ENCODE measurements at places on chromosomes 12 and 14.

GRCh38 chr14:63673255-63673654 lies 31.6 kb upstream of the WDR89 start:
- no peak for DNase-seq

DNA sequence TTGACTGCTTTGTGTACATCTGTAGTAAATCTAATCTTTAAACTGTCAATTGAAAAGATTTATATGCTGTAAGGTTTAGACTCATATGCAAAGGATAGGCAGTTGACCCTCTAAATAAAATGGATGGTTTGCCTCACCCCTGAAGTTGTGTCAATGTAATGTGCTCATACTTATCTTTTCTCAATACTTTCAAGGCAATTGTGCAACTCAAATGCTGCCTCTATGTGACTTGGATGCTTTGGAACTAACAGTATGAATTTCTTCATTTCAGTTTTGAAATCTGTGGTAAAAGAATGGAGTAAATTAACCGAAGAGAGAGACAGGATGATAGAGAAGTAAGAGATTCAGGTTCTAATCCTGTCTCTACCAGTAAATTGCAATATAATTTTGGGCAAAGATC lies 9.7 kb downstream of the PDE6H start:
- DNase-seq, result no peak

- no peak for DNase-seq
Measured at GRCh38 chr12:6205144-6205539, 4.9 kb downstream of the CD9 start.

GRCh38 chr12:16165506-16165905 lies 112.0 kb downstream of the SLC15A5 start:
- no peak for DNase-seq

DNA sequence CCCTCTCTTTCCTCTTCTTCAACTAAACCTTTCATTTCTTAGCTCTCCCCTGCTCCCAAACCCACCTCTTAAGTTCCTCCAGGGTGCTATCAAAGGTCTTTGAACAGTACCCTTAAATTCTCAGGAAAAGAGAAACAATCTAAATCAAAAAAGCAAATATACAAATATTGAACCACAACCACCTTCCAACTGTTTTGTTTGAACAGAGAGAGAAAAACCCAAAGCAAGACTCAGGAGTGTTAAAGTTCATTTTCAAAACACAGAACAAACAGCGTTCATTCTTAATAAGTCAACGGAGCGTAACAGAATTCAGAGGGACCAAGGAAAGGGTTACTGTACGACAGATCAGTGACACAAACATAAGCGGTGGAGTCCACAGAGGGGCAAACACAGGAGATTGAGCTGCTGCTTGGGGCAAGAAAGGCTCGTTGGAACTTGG lies 73.3 kb downstream of the NDUFA12 start:
- DNase-seq, result no peak

DNA sequence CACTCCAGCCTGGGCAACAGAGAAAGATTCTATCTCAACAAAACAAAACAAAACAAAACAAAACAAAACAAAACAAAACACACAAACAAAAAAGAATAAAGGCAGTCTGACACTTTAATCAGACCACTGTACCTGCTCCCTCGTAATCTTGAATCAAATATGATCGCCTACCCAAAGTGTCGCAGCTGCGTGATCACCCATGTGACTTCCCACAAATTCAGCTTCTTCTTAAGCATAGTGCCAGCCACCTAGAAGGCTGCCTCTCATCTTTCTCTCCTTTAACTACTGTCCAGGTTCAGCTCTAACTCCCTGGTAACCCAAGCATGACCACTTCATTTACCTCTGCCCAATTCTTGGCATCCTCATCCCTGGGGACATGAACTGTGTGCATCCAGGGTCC lies 37.4 kb downstream of the FMNL3 start:
- no peak for DNase-seq

- no peak for DNase-seq
Measured at GRCh38 chr12:132286912-132287311, 42.5 kb downstream of the GALNT9 start.

DNA sequence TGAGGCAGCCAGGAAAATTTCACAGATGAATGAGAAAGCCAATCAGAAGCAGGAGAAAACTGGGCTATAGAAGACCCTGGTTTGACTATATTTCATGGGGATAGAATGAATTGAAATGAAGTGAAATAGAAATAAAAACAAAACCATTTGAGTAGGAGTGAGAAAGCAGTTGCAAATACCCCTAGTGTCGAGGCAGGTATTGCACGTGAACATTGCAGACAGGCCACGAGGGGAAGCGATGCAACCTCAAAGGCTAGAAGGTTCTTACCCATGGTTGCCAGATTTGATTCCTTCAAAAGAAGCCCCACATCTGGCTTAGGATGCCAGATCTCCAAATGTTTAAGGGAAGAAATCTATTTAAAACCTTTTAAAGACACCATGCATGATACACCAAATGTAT lies 648.9 kb downstream of the VRK1 start:
- no peak for DNase-seq

GRCh38 chr14:90628825-90629224 lies 187.4 kb downstream of the TTC7B start:
- no peak for DNase-seq

GRCh38 chr14:28141662-28142061 lies 624.9 kb upstream of the FOXG1 start:
- DNase-seq, result no peak

- no peak for DNase-seq
Measured at GRCh38 chr12:128290938-128291337, 24.0 kb downstream of the TMEM132C start.

DNA sequence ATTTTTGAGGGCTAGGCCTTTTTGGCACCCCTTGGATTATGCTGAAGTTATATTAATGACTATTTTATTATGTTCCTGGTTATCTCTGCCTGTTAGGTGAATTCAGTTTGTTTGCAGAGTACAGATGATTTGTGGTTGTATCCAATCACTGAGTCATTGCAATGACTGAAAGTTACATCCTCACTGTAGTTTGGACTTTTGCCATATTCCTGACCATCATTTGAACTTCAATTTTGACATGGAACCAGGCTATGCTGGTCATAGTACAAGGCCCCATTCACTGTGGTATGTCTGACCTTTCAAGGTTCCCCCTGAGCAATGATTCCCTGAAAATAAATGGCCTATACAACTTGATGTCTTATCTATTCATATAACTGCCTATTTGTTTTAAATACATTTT lies 621.0 kb downstream of the CCER1 start:
- no peak for DNase-seq

DNA sequence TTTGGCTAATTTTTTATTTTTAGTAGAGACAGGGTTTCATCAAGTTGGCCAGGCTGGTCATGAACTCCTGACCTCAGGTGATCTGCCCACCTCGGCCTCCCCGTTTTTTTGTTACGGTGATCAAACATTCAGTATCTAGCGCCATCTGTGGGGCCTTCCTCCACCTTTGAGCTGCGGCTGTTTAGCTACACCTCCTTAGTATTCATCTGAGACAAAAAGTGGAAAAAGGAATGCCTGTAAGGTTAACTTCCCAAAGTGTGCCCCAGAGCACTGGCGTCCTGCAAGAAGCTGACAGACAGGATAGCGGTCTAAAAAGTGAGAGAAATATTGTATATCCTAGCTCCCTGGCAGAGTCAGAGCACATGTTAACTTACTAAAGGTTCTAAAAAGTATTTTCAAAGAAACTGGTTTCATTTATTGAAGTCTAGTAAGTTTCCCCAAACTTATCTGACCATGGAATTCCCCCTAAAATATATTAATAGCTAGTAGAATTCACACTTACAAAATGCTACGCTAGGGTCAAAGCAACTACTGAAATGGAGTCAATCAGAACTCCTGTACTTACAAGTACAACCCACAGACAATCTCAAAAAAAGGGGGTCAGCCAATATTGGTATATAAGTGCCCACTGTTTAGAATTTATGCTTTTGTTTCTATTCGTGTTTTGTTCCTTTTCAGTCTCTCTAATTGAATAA lies 59.1 kb downstream of the DUSP16 start:
- no peak for DNase-seq

DNA sequence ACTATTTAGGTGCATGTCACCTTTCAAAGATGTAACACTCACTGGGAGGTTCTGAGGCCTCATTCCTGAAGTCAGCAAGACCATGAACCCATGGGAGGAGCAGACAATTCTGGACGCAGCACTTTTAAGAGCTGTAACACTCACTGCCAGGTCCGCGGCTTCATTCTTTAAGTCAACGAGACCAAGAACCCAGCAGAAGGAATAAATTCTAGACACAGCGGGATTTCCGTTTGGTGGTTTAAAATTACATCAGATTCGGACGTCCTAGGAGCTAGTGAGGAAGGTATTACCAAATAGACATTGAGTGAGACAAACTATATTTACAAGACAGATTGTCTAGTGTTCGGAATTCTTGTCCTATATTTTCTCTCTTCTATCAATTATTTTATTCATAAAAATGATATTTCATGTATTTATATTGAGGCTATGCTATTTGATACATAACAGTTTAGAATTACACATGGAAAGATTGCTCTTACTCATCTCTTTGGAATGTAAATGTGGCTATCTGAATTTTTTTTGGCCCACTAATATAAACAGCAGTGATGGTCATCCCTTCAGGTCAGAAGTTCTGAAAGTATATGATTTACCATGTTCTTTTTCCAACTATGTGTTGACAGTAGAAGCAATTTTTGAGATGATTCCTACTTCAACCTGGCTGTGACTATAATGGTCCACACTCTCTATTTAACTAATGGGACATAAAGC lies 1973.0 kb upstream of the FLRT2 start:
- no peak for DNase-seq

DNA sequence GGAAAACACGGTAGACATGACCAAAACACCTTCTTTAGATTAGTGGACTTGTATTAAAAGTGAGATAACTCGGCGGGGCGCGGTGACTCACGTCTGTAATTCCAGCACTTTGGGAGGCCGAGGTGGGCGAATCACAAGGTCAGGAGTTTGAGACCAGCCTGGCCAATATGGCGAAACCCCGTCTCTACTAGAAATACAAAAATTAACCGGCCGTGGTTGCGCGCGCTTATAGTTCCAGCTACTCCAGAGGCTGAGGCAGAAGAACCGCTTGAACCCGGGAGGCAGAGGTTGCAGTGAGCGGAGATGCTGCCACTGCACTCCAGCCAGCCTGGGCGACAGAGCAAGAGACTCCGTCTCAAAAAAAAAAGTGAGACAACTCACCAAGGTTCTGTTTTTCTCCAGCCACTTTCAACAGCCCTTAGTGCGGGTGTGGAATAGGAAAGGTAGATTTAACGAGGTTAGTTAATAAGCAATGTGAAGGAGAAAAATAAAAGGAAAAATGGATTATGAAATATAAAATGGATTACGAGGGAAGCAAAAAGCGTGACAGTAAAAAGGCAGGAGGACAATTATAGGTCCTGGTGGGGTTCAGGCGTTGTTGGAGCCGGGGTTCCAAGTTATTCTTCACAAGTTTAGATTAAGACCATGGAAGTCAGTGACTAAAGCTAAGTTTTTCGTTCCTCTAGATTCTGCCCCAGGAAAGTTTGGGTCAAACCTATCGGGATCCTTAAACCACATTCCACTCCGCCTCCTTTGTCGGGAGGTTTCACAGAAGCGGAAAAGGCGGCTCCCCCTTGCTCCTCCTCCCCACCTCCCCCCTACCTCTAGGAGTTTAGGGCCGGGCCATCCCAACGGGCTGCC lies 534 bp downstream of the PPP2R3C start:
- DNase-seq, result no peak

DNA sequence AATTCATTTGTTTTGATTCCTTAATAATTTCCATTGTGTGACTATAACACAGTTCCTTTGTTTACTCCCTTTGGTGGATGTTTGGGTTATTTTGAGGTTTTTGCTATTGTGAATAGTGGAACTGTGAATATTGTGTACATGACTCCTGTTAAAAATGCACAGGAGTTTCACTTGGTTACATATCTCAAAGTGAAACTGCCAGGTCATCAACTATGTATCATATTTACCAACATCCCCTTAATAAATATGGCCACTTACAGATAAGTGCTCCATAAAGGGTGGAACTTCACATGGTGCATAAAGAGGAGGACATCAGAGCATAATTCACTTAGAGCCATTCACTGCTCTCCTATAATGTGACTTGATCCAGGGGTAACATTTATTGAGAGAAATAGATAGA lies 328.9 kb downstream of the SEC23A start:
- DNase-seq, result no peak

- no peak for DNase-seq
Measured at GRCh38 chr14:56216626-56217379, 98.6 kb downstream of the PELI2 start.

DNA sequence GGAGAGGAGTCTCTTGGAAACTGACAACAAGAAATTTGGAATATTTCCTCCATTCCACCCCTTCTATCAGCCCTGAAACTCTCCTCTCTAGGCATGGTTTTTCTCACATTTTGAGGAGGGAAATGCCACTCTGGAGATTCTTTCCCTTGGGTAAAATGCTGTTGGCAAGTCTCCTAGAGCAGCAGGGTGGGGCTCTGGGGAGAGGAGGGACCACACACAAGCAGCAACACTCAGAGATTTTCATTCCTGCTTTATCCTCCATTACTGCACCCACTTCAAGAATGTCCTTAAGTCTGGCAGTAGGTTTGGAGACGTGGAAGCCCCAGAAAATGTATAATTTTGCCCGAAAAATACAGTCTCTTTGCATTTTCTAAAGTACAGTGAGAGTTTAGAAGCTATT lies 130.8 kb upstream of the FLRT2 start:
- DNase-seq, result no peak

DNA sequence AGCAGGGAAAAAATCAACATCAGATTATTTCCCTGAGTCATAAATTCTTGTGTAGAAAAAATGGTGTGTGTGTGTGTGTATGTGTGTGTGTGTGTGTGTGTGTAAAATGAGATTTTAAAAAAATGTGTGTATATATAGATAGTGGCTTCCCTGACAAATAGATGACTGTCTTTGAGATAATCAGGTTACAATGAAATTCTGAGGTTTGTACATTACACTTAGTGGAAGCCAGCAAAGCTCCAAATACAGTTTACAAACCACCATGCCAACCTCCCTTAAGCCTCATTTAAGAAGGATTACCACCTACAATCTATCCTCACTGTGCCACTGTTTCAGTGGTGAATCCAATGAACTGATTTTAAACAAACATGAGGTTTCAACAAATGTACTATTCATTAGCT lies 93.8 kb downstream of the MED13L start:
- no peak for DNase-seq

DNA sequence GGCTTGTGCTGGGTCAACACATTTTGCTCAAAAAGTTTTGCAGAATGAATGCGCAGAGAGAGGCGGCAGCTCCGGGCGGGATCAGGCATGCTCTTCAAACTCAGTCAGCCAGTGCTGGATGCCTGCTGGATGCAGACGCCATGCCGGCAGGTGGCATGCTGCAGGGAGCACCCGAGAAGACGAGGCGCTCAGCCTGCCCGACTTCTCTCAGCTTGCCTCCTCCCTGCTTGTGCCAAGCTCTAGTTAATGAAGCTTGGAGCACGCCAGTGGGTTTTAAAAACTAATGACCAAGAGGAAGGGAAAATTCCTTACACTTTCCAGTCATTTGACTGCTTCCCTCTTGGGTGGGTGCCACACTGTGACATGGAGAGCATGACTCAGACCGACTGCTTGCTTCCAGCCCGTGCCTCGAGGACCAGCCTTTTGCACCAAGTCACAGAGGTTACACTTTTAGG lies 39.8 kb downstream of the SLC24A4 start:
- DNase-seq, result no peak

Data from activated T-helper 1 cell treated with Interleukin-2 at 50 U/mL for 16 hours (primary cell).